ENCODE measurements at places on chromosomes 12 and 14. TPM values are rescaled to one million over a fixed set of nuclear protein-coding genes. Genes with fewer than 3 reads are reported as not detected.

CRIP1 gene
- 10.5 TPM for total RNA-seq

MOAP1 gene
- total RNA-seq = 17.8 TPM

- no peak for DNase-seq
Measured at GRCh38 chr14:74924061-74924460, 1.0 kb upstream of the RPS6KL1 start.

- no peak for DNase-seq
Measured at GRCh38 chr12:34393086-34393820, 371.0 kb downstream of the ALG10 start.

DNA sequence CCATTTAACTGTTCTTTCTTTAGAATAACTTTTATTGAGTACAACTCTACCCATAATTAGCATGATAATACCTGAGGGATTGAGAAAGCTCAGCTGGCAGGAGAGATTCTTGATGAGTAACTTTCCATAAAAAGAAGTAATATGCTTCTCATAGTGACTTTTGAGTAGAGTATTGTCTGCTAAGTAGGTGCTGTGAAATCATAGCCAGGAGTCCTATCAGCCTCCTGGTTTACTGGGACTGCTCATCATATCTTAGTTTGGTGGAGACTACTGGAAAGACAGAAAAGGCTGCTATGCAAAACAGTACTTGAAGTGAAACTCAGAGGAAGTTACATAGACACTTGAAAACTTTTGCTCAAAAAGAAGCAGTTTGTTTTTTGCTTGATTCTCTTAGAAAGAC, 113.3 kb upstream of the ATP2B1 start:
- no peak for DNase-seq

GRCh38 chr14:87869619-87870583, 123.1 kb downstream of the GALC start:
- DNase-seq = no peak

VDR gene
- total RNA-seq = 12.2 TPM

DNA sequence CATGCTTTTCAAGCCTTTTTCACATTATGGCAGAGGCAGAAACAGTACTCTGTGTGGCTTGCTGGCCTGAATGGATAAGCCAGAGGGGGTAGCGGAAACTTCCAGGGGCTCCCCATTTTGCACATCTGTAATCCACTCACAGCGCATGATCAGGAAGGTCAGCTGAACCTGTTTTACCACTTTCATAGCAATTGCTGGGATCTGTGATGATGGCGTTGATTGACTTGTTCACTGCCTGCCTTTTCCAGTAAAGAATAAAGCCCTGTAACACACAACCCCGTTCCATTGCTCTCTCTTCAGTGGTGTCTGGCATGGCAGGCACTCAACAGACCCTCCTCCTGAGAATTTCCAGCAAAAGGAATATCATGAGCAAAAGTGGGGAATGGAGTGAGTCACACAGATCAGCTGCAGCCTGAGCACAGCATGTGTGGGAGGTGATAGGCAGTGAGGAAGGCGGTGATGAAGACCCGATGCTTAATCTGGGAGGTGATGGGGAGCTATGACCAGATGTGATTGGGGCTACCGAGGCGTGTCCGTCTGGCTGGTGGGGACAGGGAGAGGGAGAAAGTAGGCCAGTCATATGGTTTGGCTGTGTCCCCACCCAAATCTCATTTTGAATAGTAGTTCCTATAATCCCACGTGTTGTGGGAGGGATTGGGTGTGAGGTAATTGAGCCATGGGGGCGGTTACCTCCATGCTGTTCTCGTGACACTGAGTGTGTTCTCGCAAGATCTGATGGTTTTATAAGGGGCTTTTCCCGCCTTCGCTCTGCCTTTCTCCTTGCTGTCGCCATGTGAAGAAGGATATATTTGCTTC, 44.7 kb upstream of the CHST11 start:
- DNase-seq = no peak

DNA sequence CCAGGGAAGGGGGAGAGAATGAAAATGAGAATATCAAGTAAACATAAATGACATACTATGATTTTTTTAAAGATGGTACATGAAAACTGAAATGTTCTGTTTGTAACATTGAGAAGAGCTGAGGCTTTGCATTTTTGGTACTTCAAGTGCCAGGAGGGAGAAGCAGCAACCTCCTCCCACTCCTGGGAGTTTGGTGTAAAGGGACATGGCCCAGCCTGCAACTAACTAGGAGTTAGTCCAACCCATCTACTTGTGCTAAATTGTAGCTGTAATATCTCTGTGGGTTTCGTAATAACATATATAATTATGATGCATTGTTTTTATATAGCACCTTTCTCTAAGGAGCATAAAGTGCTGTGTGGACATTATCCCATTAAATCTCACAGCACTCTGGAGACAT, 517.5 kb downstream of the NELL2 start:
- DNase-seq = no peak

DNA sequence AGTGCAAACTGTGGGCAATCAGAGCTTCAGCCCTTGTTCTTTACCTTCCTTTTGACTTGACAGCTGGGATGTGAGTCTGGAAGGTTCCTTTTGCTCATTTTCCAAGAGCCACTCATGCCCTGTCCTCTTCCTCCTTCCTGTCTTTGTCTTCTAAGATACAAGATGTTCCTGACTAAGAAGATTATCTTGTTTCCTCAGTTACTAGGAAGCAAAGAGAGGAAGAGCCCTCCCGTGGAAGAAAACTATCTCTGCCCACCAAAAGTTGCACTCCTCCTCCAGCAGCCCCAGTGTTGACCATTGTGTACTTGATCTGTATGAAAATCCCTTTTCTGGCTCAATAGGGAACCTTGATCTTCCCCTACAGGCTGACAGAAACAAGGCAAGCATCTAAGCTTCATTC, 138.0 kb downstream of the C12orf75 start:
- DNase-seq = no peak

GRCh38 chr14:88168498-88169165, 154.4 kb downstream of the KCNK10 start:
- DNase-seq = no peak

GRCh38 chr12:69440016-69440415, 30.2 kb upstream of the FRS2 start:
- no peak for DNase-seq

DNA sequence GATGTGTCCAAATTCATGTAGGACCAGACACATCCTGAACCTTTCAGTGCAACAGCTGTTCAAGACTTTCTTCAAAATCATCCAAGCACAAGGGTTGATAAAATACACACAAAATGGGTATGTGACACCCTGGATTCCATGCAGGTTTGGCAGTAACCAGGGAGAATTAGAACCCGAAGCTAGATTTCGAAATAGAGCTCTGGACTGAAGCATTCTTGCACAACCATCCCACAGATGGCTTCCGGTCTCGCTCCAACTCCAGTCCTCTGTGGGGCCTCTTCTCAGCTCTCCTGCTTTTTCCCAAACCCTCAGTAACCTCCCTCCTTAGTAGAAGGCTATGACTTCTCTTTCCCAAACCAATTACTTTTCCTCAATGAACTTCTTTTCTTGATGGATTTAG, 171.3 kb downstream of the TTC7B start:
- peak; percentile 51 for DNase-seq

DNA sequence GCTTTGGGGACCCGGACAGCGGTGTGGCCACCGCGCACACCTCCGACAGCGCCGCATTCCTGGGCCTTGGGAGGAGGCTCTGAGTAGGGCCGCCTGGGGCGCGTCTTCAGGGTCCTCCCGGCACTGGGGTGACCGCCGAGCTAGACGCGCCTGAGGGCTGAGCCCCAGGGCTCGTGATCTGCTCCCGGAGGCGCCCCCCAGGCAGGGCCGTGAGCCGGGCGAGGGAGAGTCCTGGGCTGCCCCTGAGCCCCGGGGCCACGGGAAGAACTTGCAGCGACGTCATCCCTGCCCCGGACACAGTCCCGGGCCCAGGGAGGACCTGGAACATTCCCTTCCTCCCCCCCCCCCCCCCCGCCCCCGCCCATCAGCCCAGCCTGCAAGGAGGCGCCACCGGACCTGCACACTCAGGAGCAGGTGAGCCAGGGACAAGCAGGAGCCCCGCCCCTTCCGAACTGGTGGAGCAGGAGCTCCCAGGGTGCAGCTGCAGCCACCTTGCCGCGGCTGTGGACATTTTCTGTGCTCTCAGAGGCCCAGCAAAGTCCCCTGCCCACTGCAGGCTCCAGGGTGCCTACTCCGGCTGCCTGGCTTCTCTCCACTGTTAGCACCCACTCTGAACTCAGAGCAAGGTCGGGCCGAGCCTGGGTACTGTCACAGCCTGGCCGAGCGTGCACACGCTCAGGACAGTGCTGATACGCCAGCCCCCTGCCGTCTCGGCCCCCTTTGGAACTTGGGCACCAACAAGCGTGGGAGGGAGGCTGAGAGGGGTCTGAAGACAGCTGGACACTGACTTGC, 50.7 kb downstream of the A2M start:
- peak; percentile 36 for DNase-seq

ACOT6 gene
- not detected for total RNA-seq

SIX6 gene
- not detected for total RNA-seq

CLEC7A gene
- total RNA-seq = 5.8 TPM

CLEC4A gene
- total RNA-seq = 4.7 TPM

NIN gene
- total RNA-seq = 34.6 TPM

MDM2 gene
- 65.4 TPM for total RNA-seq

KRT77 gene
- 110 TPM for total RNA-seq

GRCh38 chr12:51395283-51396230, 4.4 kb upstream of the GALNT6 start:
- DNase-seq = no peak

DNA sequence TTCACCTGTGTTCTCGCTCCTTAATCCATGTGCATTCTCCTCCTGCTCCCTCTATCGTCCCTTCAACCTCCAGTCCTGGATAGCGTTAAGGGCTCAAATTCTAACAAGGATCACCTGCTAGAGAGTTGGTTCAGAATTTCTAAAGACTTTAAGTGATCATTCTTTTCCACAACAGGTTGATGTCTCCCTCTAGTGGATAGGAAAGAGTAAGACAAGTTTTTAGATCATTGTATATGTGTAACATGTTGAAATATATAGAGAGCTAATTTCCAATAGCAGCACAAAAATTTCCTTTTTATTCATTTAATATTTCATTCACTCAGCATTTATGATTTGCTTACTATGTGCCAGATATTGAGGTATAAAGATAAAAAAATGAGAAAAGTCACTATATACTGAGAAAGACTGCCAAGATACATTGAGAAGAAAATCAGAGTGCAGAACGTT, 9.3 kb upstream of the ESR2 start:
- peak; percentile 4 for DNase-seq

GRCh38 chr12:55972911-55973598, 823 bp upstream of the RAB5B start:
- DNase-seq = peak; percentile 61

Measured in skin of body (tissue), 3 donors.